Thoracic aorta (tissue), 2 donors: ENCODE measurements at places on chromosomes 6 and 20. TPM values are rescaled to one million over a fixed set of nuclear protein-coding genes. Genes with fewer than 3 reads are reported as not detected.

DNA sequence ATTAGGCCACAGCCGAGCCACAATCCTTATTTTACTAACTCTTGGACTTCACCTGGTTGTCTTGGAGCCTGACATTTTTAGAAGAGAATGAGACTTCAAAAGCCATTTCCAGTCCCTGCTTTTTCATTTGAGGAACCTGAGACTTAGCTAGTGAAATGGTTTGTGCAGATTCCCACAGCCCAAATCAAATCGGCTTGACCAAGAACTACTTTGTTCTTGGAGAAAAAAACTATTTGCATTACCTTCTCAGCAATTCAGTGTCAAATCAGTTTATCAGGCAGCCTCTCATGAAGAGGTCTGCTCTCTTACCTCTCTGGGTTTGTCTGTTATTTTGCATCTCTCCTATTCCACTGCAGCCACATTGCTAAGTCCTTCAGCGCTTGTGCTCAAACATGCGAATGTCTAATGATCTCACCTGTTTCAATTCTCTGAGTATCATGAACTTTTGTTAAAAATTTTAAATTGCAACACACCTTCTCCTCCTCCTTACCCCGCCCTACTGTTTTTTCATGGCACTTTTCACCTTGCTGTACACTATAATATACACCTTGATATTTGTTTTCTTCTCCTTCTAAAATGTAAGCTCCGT, 573 bp upstream of the IFNGR1 start:
- DNase-seq, result no peak

RAET1G gene
- total RNA-seq, result not detected

OVOL2 gene
- not detected for total RNA-seq

GNMT gene
- total RNA-seq, result 3.3 TPM

- no peak for DNase-seq
Observed at GRCh38 chr6:156775717-156776116, 1.5 kb upstream of the ARID1B start.

DNA sequence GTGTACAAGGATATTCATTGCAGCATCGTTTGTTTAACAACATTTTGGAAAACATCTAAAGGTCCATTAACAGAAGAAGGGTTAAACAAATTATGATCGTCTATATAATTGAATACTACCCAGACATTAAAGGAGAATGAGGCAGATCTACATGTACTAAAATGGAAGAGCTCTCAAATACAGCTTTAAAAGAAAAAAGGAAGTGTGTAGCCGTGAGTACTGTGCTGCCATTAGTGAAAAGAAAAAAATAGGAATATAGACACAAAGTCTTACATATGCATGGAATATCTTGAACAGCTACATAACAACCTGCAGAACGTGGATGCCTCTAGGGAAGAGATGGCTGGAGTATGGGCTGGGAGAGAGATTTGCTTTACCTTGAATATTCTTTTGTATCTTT, 37.9 kb downstream of the PRDM1 start:
- no peak for DNase-seq

GRCh38 chr6:119171088-119171841, 92.8 kb upstream of the FAM184A start:
- DNase-seq, result no peak

DNA sequence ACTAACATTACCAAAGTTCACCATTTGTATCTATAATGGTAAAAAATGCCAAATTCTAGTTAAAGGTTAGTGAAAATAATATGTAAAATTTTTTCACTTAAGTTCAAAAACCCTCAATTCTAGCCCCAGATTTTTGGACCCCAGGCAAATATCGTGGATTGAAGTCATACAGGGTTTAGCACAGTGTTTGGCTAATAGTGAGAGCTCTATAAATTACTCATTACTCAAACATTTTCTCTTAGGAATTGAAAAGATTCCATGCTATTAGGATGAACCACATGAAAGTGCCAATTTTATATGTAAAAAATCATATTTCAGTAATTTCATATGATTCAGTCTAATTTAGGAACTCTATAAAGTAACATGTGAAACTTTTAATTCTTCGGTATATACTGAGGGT, 170.3 kb upstream of the PREP start:
- no peak for DNase-seq

DNA sequence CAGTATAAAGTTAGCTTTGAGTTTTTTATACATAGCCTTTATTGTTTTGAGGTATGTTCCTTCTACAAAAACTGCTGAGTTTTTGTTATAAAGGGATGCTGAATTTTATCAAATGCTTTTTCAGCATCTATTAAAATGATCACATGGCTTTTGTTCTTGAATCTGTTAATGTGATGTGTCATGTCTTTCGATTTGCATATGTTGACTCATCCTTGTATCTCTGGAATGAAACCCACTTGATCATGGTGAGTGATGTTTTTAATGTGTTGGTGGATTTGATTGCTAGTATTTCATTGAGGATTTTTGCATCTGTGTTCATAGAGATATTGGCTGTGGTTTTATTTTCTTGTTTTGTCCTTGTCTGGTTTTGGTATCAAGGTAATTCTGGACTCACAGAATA, 24.7 kb upstream of the BLCAP start:
- no peak for DNase-seq
